Stimulated activated CD4-positive, alpha-beta T cell treated with anti-CD3 and anti-CD28 coated beads, Interleukin-1b, Interleukin-23, amount 100 ng/mL, for 1 hour (primary cell): ENCODE measurements at places on chromosomes 2 and 18.

DNA sequence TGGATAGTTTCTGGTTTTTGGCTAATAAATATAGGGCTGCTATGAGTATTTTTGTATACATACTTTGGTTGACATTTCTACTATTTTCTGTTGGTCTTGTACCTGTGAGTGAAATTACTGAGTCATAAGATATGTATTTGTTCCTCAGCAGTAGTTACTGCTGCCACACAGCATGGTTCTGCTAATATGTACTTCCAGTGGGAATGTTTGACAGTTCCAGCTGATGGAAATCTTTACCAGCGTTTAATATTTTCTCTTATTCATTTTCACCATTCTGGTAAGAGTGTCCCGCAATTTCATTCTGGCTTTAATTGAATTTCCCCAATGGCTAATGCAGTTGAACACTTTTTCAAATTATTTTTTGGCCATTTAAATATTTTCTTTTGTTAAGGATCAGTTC is 57.9 kb upstream of the IL1R1 start:
- DNase-seq: no peak

DNA sequence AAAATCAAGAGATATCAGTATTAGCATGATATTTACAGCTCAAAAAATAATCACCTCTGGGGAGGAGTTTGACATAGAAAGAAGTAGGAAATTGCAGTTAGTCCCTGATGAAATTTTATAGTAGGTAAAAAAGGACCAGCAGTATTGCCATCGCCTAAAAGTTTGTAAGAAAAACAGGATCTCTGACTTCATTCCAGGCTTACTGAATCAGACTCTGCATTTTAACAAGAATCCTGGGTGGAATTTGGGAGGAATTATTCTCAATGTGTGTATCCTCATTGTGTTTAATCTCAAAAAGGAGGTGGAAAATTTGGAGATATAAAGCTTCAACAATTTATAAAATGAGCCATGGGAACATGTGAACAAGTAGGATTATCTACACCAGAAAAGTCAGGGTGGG is 31.2 kb upstream of the STAT1 start:
- DNase-seq: no peak

- no peak for DNase-seq
These were observed 124.2 kb downstream of the UBE2E3 start for GRCh38 chr2:181104512-181105115.

GRCh38 chr2:38165698-38166097 is 89.7 kb upstream of the CYP1B1 start:
- DNase-seq: no peak

DNA sequence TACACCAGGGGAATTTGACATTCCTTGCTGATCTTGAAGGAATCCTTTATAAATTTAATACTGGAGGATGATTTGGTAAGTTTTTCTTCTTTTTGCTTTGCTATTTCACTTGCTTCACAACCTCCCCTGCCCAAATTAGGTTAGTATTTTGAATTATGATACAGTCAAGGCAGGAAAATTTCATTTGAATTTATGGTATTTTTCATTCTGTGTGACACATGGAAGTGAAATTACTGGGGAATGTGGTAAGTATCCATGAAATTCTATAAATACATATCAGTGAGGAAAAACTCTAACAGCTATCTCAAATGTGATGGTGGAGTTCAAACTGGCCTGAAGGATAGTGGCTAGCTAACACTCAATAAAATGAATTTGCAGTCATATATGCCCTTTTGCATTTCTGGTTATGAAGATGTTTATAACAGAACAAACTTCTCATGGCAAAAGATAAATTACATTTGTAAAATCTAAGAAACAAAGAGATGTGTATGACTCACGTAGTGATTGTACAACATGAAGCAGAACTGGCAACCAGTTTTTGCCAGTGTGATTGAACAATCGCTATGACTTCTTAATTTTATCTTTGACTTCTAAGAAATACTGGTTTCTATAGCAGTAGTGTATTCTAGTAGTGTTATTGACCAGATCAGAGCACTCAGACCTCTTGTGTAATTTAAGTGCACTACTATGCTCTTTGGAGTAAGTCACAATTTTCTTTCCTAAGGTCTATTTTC is 152.6 kb downstream of the IKZF2 start:
- no peak for DNase-seq

DNA sequence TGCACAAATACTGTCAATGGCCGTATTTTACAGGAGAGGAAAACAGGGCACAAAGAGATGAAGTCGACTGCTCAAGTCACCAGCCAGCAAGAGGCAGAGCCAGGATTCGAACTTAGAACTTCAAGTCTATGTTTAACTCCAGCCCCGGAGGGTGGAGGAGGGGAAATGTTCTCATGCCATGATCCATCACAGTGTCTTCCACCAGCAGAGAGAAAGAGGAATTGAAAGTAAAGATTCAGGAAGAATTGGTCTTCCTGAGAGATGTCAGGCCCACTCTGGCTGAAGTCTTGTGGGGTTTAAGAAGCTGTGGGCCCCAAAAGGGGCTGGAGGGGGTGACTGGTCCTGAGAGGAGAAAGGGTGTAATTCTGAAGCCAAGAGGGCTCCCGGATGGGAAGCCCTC is 260.0 kb downstream of the TNS1 start:
- DNase-seq: no peak

DNA sequence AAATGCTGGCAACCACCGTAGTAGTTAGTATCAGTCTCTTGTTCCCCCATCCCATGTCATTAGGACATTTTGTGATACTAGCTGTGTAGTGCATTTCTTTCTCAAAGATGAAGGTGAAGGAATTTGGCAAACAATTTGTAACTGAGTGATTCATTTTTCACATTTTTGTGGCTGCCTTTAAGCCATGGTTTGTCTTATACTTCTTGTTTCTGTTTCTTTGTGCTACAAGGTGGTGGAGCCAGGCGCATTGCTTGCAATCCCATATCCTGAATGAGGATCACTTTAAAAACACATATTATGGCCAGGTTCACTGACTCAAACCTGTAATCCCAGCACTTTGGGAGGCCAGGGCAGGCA is 40.6 kb downstream of the GPD2 start:
- no peak for DNase-seq

- no peak for DNase-seq
These were observed 4.1 kb downstream of the ASB3 start for GRCh38 chr2:53782676-53783075.

GRCh38 chr2:144990661-144991060 is 470.7 kb upstream of the ZEB2 start:
- no peak for DNase-seq

- DNase-seq: no peak
These were observed 804.9 kb downstream of the SUCLG1 start for GRCh38 chr2:83654091-83654611.

GRCh38 chr18:9609190-9609589 is 5.2 kb downstream of the PPP4R1 start:
- no peak for DNase-seq

DNA sequence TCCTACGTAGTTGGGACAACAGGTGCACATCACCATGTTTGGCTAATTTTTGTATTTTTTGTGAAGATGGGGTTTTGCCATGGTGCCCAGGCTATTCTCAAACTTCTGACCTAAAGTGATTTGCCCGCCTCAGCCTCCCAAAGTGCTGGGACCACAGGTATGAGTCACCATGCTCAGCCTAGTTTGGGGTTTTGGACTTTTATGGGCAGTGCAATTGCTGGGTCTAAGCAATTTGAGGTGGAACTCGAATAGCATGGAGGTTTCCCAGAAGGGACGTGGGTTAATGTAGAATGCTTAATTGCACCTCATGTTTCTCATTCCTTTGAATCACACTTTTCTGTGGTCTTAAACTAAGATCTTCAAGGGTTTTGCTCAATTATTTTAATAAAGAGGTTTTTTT is 102.3 kb upstream of the EPHA4 start:
- DNase-seq: no peak

GRCh38 chr2:43877782-43878464 is 39.2 kb downstream of the ABCG8 start:
- peak; percentile 5 for DNase-seq

DNA sequence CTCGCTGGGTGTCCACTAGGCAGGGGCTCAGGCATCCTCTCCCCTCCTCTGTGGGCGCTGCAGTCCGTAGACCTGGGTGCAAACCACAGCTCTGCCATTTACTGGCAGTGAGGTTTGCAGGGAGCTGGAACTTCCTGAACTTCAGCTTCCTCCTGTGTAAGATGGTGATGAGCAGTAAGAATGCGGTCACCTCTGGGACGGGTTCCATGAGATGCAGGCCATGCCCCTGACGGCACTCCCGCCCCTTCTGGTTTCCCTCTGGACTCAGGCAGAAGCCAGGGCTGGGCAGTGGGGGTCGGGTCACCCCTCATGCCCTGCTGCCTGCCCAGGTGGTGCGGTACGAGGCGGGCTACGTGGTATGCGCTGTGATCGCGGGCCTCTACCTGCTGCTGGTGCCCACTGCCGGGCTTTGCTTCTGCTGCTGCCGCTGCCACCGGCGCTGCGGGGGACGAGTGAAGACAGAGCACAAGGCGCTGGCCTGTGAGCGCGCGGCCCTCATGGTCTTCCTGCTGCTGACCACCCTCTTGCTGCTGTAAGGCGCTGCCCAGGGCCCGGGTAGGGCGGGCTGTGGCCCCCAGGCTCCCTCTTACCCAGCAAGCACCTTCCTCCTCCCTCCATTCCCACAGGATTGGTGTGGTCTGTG is 1.5 kb downstream of the PROM2 start:
- no peak for DNase-seq

DNA sequence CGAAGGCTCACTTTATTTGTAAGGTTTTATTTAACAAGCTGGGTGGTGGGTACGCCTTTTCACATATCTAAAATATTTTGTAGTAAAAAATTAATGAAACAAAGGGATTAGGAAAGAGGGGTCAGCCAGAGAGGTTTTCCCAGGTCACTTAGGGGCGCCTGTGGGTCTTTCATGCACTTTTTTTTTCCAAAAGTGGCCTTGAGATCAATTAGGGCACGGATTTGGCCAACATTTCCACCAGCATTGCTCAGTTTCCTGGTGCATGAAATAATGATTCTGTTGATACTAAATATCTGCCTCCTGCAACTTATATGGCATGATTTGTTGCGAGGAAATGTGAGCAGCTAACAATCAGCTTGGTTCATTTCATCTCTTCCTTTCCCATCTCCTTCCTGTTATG is 67.6 kb upstream of the ZCCHC2 start:
- DNase-seq: no peak

- no peak for DNase-seq
These were observed 13.0 kb downstream of the RRM2 start for GRCh38 chr2:10135296-10136089.

GRCh38 chr2:25041307-25041927 is 459 bp upstream of the EFR3B start:
- no peak for DNase-seq

GRCh38 chr2:45860136-45861121 is 209.0 kb downstream of the PRKCE start:
- no peak for DNase-seq

DNA sequence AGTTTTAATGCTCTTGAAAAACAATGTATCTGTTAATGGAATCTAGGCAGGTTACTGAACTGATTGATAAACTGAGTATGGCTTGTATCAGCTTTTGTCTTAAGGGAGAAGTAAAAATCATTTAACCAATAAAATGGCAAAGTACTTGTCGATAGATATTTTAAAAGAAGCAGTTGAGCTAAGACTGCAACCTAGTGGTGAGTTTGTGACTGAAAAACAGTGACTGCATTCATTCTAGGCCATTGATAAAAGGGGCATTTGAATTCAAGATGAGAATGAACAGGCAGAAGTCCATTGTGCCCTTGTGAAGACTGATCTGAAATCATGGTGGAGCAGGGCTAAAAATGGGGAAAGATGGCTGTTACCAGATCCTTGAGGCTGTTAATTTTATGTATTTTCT is 59.4 kb upstream of the MSTN start:
- no peak for DNase-seq

GRCh38 chr2:235595422-235596010 is 101.7 kb downstream of the AGAP1 start:
- no peak for DNase-seq

DNA sequence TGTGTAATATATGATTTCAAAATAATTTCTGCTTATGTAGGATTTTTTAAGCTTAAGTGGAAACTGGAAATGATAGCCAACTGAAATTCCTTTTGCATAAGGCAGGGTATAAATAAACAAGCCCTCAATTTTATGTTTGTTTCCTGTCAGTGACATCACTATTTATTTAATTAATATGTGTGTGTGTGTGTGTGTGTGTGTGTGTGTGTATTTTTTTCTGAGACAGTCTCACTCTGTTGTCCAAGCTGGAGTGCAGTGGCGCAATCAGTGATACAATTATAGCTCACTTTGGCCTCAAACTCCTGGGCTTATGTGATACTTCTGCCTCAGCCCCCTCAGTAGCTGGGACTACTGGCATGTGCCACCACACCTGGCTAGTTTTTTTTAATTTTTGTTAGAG is 29.3 kb upstream of the CYP20A1 start:
- no peak for DNase-seq

GRCh38 chr18:57621246-57621604 is 411 bp downstream of the NARS1 start:
- DNase-seq: no peak

GRCh38 chr2:233362742-233363141 is 8.4 kb downstream of the DGKD start:
- DNase-seq: no peak

GRCh38 chr2:216415541-216415940 is 3.3 kb downstream of the SMARCAL1 start:
- DNase-seq: no peak

DNA sequence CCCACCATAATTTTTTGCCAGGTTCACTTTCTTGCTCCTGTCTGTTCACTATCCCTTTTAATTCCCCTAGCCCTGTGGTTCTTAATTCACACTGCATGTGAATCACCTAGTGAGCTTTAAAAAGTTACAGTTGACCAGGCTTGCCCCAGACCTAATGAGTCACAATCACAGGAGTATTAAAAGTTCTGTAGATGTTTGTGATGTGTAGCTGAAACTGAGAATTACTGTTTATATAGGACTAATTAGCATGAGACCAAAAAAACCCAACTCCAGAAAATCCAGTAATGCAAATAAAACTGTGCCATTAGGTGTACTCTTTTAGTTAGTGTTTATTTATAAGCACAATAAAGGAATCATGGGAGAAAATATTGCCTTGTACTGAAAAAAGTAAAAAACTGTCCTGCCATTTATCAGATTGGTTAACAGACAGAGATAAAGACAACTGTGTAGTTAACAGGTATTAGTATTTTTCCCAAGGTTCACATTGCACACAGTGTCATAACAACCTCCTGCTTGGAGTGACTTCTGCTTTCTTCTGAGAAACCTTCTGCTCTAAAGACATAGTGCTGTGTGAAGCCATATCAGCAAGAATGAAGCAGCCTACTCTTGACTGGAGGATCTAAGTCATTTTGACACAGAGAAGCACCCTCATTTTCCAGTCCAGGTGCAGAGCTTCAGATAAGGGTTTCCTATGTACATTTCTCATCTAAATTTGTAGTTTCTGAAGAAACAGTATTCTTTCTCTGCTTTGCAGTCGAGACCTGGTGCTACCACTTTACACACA is 39.0 kb downstream of the VAPA start:
- DNase-seq: no peak

GRCh38 chr2:64999754-65000153 is 10.6 kb downstream of the SLC1A4 start:
- no peak for DNase-seq

DNA sequence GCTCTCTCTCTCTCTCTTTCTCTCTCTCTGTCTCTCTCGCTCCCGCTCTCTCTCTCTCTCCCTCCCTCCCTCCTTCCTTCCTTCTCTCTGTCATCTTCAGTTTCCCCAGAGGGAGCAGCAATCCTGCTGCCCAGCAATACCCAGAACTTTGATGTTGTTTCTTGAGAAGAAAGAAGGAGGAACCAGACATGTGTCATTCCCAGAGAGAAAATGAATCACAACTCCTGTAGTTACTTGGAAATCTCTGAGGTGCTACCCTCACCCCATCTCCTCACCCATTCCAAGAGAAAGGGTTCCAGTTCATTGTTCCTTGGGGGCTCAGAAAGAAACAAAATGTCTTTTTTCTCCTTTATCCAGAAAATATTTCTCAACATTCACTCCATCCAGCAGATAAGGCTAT is 449.1 kb downstream of the TNS1 start:
- DNase-seq: no peak
